ENCODE measurements at places on chromosomes 6 and 20.

- no peak for DNase-seq
These were observed 488.3 kb downstream of the CDH26 start for GRCh38 chr20:60446267-60447111.

- DNase-seq: no peak
These were observed 4.3 kb downstream of the SCUBE3 start for GRCh38 chr6:35218021-35218420.

DNA sequence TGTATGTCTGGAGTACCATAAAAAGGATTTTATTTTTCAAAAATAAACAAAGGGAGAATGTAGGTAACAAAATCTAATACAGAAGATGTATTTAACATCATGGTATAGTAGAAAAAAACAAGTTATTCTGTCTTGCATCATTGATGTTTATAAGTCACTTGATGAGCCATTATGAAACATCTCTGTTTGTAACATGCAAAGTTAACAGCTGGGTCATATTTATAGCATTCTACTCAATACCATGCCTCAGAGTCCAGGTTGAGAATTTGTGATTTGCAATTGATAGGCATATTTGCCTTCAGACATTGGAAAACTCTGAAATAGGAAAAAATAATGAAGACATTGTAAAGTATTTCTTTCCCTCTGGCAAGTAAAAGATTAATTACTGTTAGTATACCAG is 52.3 kb upstream of the IL20RA start:
- DNase-seq: no peak

- no peak for DNase-seq
These were observed 42.2 kb upstream of the COL10A1 start for GRCh38 chr6:116168148-116168547.

DNA sequence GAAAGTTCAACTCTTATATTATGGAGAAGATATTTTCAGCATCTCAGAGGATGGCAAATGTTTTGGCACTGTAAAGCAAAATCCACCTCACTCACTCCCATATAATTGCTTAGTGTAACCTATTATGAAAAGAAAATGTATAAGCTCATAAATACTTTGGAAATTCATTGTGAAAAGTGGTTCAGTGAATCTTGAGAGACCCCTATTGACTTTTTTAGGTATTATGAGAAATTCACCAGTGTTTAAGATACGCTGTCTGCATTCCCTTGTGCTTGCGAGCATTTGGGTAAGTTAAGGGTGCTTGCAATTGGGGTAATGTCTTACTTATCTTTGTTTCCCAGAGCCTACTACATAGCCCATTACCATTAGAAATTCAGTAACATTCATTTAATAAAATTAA is 66.3 kb upstream of the BMP5 start:
- no peak for DNase-seq
